Stomach (tissue), 19 donors: ENCODE measurements at places on chromosomes 7 and 10. TPM values are rescaled to one million over a fixed set of nuclear protein-coding genes. Genes with fewer than 3 reads are reported as not detected.

DNA sequence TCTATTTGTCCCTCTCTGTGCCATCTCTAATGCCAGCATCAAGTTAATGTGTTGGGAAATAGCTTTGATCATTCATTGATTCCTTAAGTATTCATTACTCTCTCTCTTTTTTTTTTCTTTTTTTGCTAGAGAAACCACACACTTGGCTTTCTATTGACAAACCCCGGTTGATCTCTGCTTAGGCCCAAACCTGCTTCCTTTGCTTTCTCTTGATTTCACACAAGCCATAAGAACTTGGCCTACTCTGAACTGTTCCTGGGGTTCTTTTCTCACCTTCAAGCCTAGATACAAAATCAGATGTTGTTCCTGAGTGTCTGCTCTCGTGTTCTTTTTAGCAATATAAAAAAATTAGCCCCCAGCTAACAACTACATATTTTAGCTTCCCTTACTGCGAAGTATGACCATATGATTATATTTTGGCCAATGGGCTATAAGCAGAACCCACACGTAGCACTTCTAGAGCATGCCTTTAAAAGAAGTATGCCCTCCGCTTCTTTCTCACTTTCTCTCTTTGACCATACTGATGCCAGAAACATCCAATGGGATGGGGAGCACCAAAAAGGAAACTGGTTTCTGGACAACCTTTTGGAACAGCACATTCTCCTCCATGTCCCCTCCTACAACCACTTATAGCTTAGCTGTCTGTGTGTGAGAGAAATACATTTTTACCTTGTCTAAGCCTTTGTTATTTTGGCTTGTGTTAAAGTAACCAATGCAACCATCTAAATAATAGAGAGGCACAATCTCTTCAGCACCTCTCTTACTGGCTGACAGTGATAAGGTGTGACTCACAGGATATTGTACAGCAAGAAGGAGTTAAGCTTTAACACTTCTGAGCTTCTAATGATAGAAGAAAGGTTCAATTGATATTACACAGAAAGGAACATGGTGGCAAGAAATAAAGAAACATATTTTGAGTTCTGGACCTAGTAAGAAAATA is 96.6 kb upstream of the LRRN3 start:
- DNase-seq: peak; percentile 12

GRCh38 chr7:132419542-132419941 is 156.7 kb downstream of the PLXNA4 start:
- peak; percentile 55 for DNase-seq

GRCh38 chr7:36245684-36246299 is 92.7 kb downstream of the EEPD1 start:
- DNase-seq: no peak

GRCh38 chr7:87852306-87852705 is 23.9 kb downstream of the SLC25A40 start:
- DNase-seq: no peak

- DNase-seq: peak; percentile 13
Observed at GRCh38 chr7:81264116-81264515, 345.3 kb upstream of the SEMA3C start.

SLC13A1 gene
- total RNA-seq: not detected

FAM25A gene
- not detected for total RNA-seq

GIMAP1 gene
- 0.45 TPM for total RNA-seq
